Stimulated activated CD4-positive, alpha-beta T cell treated with anti-CD3 and anti-CD28 coated beads, Interleukin-1b, Interleukin-23, amount 100 ng/mL, for 48 hours (primary cell): ENCODE measurements at places on chromosomes 2 and 18.

- DNase-seq, result no peak
These were observed 1713.5 kb upstream of the SLC39A10 start for GRCh38 chr2:193943406-193943960.

GRCh38 chr2:107936433-107937359 is 49.6 kb upstream of the SLC5A7 start:
- no peak for DNase-seq

GRCh38 chr2:145654746-145655145 is 1134.8 kb upstream of the ZEB2 start:
- no peak for DNase-seq

DNA sequence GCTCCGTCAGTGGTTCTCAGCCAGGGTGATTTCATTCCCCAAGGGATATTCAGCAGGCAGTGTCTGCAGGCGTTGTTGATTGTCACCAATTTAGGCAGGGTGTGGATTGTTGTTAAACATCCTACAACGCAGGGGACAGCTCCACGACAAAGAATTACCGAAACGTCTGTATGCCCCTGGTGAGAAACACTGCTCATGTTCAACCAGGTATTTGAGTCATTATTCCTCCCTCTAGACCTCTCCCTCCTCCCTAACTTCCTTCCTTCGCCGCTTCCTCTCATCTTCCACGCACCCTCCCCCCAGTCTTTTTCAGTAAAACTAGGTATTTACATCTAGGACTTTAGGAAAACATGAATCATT is 50.8 kb downstream of the NCK2 start:
- DNase-seq, result peak; percentile 37
